Activated CD4-positive, alpha-beta T cell treated with anti-CD3 and anti-CD28 coated beads for 24 hours (primary cell): ENCODE measurements at places on chromosomes 6 and 20.

- DNase-seq, result no peak
Observed at GRCh38 chr20:52033313-52033712, 158.3 kb downstream of the ZFP64 start.

DNA sequence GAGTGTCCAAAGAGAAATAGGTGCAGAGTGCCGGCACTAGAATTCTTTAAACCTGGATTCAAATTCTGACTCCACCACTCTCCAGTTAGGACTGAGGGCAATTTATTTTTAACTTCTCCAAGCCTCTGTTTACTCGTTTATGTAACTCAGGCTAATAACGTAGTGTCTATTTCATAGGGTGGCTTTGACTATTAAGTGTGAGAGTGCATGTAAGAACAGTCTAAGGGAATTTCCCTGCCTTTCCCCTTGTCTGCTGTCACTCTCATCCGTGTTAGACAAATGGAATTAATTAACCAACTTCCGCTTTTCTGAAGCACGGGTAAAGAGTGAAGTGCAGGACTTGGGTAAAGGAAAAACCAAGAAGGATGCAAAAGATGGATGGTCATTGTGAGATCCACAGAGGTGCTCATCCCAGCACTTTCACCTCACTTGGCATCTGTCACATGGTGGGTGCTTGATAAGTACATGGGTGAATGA lies 4.1 kb upstream of the ZKSCAN8 start:
- no peak for DNase-seq

DNA sequence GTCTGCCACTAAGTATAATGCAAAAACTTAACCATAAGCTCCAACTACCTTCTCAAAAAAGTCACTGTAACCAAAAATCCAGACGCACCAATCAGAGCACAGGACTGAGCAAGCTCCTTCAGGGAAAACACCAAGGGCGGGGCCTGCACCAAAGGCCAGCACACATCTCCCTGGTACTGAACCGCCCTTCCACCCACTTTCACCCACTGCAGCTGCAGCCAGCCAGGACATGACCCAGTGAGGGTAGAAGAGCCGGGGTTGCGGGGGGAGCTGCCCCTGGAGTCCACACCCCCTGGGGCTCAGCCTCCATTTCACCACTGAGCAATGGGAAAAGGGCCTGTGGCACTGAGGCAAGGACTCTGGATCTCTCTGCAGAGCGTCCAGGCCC lies 54.3 kb downstream of the TAF4 start:
- no peak for DNase-seq

DNA sequence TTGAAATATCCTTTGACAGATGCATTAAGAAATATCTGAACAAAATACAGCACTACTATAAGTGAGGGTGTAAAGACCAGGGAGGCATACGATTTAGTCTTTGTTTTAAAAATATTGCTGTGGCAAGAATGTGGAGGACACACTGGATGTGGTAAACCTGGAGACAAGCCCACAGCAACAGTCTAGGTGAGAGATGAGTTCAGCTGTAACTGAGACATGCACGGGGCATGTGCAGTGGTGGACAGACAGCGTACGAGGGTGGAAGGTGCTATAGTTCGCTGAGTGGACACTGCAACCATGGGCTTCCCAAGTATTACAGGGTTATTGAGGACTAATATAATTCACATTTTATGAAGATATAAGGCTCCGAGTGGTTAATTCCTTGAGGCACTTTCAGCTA lies 1.8 kb downstream of the NANP start:
- no peak for DNase-seq

GRCh38 chr6:137106183-137106582 lies 61.4 kb upstream of the IL20RA start:
- no peak for DNase-seq

DNA sequence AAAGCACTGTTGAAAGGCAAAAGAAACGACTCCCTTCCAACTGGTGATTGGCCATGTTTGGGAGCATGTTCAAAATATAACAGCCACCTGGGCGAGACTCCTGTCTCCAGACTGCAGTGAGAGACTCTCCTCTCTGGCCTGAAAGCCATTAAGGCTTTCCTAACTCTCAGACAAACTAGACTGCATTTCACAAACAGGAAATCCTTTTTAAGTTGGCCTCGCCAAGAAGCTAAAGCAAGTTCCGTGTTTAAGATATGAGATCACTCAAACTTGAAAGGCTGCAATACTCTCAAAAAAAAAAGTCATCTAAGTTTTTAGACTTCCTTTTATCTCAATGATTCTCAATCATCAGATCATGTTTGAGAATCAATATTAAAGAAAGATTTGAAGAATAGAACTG lies 117.0 kb downstream of the TFAP2A start:
- DNase-seq, result no peak

- DNase-seq, result no peak
Observed at GRCh38 chr6:158383542-158383941, 71.3 kb downstream of the TULP4 start.

DNA sequence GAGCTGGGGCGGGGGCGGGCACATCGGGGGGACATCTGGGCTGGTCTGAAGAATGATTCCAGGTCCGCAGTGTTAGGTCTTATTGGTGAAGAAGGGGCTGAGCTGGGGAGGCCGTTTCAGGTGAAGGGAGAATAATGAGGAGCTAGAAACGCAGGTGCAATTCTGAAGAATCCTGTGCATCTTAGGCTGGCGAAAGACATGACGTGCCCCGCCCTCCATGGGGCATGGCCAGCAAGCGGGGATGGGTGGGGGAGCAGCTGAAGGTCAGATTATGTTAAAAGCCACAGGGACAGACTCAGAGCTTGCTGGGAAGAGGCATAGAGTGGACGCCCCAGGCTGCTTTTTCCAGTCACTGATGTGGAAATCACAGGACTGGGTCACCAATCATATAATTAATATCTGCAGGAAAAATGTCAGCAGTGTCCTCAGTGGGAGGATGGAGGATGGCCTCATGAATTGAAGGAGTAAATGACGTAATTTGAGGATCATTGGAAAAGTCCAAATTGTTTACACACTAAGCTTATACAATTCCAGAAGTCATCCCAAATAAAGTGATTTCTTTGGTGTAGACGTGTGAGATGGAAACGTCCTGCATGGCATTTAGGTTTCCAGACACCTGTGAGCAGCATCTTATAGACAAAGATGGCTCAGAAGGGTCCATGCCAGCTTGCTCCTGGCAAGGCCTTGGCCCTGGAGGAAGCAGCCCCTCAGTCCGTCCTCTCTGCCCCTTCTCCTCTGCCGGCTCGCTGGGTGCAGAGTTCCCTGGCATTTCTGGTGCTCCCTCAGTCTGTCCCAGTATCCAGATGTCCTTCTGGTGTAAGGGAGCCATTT lies 109.6 kb upstream of the FRMD1 start:
- no peak for DNase-seq

DNA sequence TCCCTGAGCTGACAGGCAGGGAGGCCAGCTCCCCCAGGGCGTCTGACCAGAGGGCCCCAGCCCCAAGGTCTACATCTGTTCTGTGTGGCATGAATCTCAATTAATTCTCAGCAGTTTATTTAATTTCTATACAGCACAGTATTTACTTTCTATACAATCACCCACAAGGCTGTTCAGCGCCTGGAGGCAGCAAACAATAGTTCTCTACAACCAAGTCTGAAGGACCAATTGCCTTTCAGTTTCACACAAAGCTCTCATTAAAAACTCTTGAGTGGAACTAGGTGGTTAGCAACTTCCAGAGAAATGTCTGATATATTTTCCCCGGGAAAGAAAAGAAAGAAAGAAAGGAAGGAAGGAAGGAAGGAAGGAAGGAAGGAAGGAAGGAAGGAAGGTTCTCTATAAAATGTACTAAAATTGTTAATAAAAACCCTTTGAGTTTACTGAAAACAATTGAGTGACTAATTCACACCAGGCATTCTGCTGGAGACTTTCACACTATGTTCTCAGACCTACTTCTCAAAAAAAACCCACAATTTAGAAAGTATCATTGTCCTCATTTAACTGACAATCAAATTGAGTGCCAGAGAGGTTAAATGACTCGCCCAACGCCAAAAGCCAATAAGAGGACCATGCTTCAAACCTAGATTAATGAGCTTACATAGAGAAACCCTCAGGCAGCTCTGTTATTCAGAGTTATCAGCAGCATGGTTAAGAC lies 62.5 kb downstream of the METTL24 start:
- no peak for DNase-seq

DNA sequence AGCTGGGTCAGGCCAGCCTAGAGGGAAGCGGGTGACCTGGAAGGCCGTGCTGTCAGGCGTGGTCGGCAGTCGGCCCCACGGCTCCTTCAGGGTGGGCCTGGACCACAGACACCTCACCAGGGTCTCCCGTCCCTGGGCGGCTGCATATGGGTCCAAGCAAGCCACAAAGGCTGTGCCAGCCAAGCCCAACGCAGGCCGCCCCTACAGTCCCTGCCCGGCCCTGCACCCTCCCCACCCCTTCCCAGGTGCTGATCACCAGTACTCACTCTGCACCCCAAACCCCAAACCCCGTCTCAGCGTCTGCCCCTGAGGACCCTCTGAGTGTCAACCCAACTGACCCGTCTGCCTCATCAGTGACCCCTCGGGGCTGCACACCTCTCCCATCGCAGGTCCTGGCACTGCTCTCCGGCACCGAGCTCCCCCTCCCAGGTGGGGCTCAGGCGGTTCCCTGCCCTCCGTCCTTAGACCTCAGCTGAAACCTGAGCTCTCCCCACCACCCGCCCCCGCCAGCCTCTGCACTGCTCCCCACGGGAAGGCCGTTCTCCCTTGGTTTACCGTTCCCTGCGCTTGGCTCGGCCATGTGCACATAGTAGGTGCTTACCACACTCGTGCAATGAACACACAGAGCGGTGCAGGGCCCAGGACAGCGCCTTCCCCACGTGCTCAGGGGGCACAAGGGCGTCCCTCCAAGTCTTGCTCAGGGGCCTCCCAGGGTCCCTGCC lies 1.5 kb upstream of the PPDPF start:
- no peak for DNase-seq

DNA sequence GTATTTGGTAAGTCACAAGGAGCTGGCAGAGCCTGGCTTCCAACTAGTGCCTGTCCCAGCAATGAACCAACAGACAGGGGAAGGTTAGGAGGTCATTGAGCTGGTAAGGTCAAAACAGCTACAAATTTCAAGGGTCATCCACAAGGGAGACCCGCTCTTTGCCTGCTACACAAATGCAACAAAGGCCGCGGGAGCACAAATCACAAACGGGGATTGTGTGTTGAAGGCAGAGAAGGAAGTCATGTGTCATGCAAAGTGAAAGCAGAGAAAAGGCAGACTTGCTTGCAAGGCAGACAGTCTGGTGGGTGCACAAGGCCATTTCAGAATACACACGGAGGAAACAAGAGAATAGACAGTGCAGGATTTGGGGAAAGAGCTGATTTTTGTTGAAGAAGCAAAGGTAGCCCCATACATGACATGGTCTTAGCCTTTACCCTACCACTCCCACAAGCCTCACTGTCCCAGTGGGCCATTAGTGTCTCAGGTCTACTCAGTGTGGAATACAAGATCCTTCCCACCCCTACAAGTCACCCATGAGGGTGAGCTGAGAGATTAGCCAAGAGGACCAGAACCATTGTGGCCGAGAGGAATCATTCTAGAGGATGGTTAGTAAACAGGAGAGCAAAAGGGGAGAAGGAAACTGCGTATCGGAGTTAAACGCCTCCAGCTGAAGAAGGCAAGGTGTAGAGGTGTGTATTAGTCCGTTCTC lies 18.1 kb upstream of the SAMHD1 start:
- DNase-seq, result no peak

- DNase-seq, result no peak
Observed at GRCh38 chr20:36162272-36162966, 7.9 kb downstream of the EPB41L1 start.

- DNase-seq, result no peak
Observed at GRCh38 chr20:24704899-24705298, 235.5 kb downstream of the SYNDIG1 start.

GRCh38 chr6:111938710-111939109 lies 65.5 kb upstream of the FYN start:
- DNase-seq, result no peak

- DNase-seq, result peak; percentile 74
Observed at GRCh38 chr6:31079656-31080261, 32.6 kb downstream of the C6orf15 start.

GRCh38 chr20:47024461-47024937 lies 129.9 kb downstream of the EYA2 start:
- no peak for DNase-seq

DNA sequence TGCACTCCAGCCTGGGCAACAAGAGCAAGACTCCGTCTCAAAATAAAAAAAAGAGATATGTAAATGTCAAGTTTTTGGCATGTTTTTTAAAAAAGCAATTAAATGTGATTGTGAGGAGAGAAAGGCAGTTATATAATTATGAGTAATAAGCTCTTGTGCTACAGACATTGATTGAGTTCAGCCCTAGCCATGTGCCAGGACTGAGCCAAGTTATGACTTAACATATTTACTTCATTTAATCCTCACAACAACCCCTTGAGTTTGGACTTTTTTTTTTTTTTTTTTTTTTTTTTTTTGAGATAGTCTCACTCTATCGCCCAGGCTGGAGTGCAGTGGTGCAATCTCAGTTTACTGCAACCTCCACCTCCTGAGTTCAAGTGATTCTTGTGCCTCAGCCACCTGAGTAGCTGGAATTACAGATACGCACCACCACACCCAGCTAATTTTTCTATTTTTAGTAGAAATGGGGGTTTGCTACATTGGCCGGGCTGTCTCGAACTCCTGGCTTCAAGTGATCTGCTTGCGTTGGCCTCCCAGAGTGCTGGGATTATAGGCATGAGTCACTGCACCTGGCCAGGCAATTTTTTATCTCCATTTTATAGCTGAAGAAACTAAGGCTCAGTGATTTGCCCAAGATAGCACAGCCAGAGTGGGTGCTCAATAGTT lies 15.0 kb upstream of the CSE1L start:
- no peak for DNase-seq

DNA sequence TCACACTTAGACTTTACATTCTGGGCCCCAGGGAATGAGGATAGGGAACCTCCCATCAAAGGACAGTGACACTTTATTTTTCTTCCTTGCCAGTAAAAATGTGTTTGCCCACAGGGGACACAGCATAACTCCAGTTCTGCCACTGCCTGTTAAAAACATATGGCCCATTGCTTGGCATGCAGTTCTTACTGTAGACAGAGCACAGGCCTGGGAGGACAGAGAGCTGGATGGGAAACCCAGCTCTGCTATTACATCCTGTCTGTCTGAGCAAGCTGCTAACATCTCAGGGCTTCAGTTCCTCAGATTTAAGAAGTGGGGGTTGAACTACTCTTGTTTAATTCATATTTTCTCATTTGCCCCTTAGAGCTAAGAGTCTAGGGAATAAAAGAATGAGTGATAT lies 120.2 kb downstream of the AKAP7 start:
- no peak for DNase-seq
